ENCODE measurements at places on chromosomes 4 and X.

- no peak for DNase-seq
Measured at GRCh38 chr4:153643406-153644383, 40.4 kb upstream of the TLR2 start.

DNA sequence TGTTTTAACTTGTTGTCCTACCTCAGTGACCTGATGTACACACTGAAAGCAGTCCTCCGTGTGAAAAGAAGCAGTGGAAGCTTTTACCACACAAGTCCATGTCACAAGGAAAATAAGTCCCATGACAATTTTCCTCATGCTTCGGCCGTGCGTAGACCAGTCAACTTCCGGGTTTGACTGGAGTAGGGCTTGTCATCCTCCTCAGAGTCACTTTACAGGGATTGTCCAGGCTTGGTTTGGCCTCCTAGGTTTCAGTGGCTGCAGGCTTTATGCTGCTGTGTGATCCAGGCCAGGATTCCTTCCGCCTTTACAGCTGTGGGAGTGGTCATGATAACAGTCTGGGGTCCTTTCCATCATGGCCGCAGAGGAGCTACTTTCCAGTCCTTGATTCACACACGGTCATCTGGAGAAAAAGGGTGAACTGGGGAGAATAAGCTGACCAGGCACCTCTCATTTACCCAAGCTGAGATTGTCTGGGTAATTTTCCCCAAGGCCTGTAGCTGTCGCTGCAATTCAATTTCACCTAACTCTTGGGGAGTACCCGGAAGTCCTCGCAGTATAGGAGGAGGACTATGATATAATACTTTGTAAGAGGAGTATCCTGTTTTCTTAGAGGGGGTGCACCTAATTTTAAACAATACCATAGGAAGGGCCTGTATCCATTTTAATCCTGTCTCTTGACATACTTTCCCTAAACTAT is 206.1 kb upstream of the KLF8 start:
- DNase-seq, result no peak

DNA sequence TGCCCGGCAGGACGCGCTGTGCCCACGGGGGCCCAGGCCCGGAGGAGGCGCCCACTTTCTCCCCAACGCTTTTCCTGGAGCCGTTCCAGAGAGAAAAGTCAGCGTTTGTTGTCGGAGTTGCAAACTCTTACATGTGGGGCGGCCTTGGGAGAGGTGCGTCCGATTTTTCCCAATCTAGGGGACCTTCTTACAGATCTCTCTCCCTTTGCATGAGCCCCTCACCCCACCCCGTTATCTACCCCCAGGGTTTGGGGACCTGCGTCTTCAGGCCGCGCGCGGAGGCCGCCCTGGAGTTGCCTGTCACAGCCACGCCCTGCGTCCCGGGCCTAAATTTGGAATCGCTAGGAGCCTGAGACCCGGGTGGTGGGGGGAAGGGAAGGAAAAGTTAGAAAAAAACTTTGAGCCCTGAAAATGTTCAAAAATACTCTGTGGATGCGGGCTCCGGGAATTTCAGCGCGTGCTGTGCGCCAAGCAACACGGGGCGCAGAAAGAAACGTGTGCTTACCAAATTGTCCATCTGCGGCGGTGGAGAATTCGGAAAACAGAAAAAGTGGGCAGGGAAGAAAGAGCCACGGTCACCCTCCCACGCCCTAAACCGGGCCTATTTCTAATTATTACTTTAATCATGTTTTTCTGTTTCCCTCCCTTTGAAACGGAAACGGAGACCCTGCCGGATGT is 587 bp downstream of the CD99 start:
- no peak for DNase-seq

GRCh38 chrX:74579597-74580198 is 34.7 kb downstream of the RLIM start:
- DNase-seq, result no peak

- DNase-seq, result no peak
Measured at GRCh38 chr4:124839786-124840390, 127.4 kb upstream of the ANKRD50 start.

DNA sequence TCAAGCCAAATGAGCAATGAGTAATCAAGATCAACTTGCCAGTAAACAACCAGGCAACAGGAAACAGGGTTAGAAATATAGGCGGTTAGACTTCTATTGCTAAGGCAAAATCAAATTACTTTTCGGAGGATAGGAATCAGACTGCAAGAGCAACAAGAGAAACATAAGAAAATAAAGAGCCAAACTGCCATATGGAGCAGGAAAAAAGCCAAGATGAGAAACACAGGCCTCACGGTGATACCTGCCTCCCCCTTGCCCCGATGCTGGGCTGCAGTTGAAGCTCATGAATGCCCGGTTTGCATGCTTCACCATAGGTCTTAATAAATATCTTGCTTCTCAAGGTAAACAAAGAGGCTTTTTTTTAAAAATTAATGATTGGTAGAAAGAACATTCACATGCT is 158.4 kb upstream of the MAGEC2 start:
- DNase-seq, result no peak

DNA sequence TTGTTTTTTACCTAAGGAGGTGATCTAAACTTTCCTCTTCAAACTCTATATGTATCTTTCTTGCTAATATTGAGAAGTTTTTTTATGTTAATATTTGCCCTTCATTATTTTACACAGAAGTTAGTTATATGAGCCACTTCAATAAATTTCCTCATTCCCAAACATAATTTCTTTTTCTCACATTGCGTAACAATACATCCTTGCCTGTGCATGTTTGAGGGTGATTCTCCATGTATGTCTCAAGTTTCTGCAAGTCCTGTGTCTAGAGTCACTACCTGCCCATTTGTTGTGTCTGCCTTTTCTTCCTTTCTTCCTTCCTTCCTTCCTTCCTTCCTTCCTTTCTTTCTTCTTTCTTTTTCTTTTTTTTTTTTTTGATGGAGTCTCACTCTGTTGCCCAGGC is 2057.9 kb downstream of the PCDH7 start:
- DNase-seq, result no peak

- no peak for DNase-seq
Measured at GRCh38 chr4:87053176-87053658, 118.4 kb downstream of the AFF1 start.

DNA sequence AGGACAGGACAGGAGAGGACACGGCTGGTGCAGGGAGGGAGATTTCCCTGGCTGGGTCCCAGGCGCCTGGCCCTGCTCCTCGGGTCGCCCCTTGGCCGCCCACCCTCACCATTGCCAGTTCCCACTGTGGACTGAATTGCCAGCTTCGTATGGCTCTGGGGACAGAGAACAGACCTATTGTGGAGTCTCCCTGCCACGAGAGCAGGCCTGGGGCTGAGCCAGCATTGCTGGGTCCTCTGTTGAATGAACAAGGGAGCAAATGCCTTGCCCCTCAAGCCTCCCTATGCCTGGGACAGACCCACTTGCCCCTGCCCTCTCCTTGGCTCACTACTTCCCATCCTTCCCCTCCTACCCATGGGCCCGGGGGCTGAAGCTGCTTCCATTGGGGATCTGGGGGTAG is 4.3 kb downstream of the PLXNA3 start:
- no peak for DNase-seq

DNA sequence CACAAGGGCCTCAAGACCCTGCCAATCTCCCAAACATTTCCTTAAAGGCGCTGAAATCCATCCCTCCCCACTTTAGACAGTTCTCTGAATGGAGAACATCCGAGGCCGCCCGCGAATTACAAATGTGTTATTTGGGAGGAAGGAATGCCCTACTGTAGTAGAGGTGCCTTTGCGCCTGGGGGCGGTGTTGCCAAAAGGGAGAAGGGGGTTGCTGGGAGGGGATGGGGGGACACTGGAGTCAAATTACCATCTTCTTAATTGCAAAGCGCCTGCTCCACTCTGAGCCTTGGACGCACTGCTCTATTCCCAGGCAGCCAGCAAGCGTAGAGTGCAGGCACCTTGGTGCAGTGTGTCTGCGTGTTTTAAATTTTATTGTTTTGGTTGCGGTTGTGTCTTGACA is 2.7 kb downstream of the TMEM255A start:
- DNase-seq, result no peak

- DNase-seq, result no peak
Measured at GRCh38 chr4:24473309-24473721, 111.0 kb downstream of the DHX15 start.

GRCh38 chrX:94361241-94361640 is 687.2 kb downstream of the FAM133A start:
- DNase-seq, result no peak

DNA sequence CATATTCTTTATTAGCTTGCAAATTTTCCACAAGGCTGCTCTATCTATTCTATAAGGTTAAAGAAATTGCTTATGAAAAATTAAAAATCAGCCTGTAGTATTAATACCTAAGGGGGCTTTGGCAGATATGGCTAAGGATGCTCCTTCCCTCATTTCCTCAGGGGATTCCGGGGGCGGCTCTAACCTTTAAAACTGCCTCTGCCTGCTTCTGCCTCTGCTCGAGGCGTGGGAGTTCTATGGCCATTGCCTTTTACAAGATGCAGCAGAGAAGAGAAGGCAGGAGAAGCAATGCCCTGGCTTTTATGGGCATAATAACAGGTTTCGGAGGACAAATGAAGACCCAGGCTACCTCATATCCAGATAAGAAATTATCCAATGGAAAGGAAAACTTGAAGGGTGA is 8.6 kb upstream of the CDKN2AIP start:
- DNase-seq, result no peak

DNA sequence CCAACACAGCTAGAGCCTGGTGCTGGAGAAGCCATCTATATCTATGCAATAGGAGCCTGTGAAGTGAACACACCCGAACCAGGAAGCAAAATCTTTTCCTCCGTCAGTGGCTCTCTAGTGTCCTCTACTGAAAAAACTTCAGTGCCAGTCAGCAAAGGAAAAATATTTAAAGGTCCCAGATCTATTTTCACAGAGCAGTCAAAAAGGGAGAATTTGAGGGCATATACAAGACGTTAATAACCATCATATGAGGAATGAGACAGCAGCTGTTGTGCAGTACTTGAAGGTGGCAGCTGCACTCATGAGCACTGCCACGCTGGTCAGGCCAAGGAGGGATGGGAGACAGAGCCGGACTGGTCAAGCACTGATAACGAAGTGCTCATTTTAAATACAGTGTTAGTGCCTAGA is 14.4 kb downstream of the MCUB start:
- DNase-seq, result no peak

- no peak for DNase-seq
Measured at GRCh38 chrX:24339911-24340310, 20.5 kb upstream of the SUPT20HL1 start.

- no peak for DNase-seq
Measured at GRCh38 chrX:132594129-132594528, 105.3 kb upstream of the MBNL3 start.

- DNase-seq, result no peak
Measured at GRCh38 chr4:145266881-145267280, 86.5 kb upstream of the OTUD4 start.

DNA sequence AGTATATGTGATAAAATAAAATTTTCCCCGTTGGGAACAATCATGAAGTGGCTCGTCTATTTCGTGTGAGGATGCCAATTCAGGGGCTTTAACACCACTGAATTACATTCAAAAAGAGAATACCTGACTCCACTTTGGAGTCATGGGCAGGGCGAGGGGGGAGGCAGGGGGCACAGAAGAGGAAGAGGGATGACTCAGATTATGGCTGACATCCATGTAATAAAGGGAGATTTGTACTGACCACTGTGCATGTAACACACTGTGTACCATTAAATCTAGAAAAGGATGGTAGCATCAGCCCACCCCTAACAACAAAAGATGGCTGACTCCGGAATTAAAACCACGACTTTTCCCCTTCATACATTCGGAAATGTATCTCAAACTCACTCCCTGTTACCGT is 1.3 kb downstream of the SLC9A7 start:
- DNase-seq, result no peak

DNA sequence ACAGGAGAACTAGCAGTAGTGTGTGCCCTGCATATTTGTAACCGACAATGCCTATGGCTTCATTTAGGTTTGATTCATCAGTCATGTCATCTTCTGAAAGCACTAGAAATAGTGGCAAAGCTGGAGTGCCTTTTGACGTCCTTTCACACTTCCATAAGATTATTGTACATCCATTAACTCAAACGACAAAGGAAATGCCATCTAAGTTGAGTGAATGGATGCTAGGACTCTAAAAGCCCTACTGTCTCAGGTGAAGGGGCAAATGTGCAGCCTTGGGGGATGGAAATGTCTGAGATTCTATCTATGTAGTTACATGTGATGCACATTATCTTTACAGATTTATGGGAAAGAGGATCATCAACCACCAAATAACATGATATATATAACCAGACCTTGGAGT is 1473.6 kb downstream of the STIM2 start:
- DNase-seq, result no peak

DNA sequence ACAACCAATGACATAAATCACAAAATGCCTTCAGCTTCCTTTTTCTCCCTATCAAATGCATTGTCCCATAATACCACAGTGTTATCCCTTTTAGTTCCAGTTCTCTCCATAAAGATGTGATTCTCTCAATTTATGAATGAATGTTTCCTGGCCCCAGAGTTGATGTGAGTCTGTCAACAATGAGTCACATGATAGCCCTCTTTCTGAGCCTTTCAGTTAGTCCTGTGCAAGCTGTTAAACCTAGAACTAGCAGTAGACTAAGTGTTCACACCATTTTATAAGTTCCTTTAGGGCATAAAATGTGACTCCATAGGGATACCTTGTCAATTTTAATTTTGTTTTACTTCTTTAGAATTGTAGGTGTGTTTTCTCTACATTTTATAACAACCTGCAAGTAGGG is 129.5 kb downstream of the PABPC4L start:
- DNase-seq, result no peak

DNA sequence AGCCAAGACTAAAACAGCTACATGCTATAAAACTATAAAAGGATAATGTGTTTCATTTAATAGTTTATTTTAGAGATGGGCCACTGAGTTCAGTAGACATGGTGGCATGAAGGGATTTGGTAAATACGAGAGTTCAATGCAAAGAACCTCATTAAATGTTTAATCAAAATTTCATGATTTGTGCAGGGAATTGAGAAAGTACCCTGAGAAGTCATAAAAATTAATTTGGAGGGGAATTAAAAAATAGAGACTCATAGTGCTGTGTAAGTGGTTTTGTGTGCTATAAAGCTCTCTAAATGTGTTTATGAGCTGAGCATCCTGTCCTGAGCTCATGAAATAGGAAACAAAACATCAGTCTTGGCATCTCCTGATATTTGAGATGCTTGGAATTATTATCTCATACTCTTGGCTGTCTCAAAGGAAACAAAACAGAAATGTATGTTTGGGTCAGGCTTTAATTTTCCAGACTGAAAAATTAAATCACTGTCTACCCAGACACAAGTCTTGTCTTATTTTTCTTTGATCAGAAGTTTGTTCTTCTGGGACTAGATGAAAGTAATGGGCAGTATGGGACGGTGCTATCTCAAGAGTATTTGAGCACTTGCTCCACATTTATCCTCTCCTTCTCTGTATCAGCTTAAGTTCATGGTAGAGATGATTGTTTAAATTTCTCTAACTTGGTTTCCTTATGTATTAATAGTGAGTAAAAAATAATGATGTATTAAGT is 38.0 kb upstream of the EMCN start:
- no peak for DNase-seq

- DNase-seq, result no peak
Measured at GRCh38 chr4:144592264-144592663, 53.7 kb upstream of the HHIP start.

DNA sequence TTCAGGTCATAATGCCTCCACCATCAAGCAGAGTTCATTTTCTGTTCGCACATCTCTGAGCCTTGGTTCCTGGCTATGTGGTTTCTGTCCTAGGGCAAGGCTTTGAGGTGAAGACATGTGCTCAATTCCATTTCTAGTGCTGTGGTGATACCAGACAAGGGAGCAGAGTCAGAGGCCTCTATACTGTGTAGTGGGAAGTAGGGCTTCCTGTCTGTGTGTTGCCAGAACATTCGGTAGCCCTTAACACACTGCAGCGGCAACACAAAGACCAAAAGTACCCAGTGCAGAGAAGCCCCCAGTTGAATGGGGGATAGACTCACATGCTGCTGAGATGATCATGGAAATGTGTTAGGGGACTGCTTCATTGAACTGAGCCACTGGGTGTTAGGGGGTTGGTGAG is 56.4 kb downstream of the STARD8 start:
- no peak for DNase-seq
